ENCODE measurements at places on chromosomes 11 and 22.

DNA sequence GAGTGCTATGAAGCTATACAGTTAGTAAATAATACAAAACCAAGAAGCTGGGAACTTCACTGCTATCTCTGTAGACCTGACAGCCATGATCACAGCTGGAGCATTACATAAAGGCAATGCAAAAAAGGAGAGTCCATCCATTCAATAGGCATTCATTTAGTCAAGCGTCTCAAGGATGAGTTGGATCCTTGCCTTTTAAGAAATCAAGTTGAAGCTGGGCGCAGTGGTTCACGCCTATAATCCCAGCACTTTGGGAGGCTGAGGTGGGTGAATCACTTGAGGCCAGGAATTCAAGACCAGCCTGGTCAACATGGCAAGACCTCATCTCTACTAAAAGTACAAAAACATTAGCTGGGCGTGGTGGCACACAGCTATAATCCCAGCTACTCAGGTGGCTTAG is 48.1 kb upstream of the ALKBH3 start:
- DNase-seq, result no peak

GRCh38 chr11:72939031-72939430 is 124.8 kb downstream of the ATG16L2 start:
- no peak for DNase-seq

DNA sequence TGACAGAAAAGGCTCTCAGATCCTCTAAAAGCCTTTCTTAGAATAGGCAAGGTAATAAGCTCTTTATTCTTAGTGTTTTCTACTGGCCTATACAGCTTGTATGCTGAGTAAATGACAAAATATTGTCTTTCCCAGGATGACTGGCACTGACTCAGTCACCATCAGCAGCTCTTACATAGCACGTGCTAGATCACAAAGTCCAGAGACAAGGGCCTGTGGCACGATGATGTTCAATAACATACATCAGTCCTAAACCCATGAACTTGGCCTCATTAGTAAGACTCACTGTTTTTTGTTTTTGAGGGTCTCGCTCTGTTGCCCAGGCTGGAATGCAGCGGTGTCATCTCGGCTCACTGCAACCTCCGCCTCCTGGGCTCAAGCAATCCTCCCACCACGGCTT is 42.7 kb downstream of the CELF1 start:
- DNase-seq, result no peak

DNA sequence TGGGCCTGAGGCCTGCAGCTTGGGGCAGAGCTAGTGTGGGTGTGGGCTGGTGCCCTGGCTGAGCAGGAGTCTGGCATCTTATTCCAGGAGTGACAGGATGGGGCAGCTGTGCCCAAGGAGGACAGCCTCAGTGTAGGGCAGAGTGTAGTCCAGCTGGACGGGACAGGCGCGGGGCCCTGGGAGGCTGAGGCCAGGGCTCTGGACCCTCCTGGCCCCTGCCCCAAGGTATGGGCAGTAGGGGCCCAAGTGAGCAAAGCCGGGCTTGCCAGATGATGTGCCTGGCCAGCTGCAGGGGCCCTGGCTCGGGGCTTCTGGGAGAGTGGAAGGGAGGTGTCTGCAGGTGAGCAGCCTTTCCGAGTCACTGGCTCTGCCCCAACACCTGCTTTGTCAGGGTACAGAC is 1190.9 kb downstream of the BRD1 start:
- DNase-seq, result no peak

- DNase-seq, result no peak
Observed at GRCh38 chr11:74909812-74910211, 39.1 kb downstream of the XRRA1 start.

GRCh38 chr11:12702999-12703453 is 28.8 kb downstream of the TEAD1 start:
- no peak for DNase-seq

DNA sequence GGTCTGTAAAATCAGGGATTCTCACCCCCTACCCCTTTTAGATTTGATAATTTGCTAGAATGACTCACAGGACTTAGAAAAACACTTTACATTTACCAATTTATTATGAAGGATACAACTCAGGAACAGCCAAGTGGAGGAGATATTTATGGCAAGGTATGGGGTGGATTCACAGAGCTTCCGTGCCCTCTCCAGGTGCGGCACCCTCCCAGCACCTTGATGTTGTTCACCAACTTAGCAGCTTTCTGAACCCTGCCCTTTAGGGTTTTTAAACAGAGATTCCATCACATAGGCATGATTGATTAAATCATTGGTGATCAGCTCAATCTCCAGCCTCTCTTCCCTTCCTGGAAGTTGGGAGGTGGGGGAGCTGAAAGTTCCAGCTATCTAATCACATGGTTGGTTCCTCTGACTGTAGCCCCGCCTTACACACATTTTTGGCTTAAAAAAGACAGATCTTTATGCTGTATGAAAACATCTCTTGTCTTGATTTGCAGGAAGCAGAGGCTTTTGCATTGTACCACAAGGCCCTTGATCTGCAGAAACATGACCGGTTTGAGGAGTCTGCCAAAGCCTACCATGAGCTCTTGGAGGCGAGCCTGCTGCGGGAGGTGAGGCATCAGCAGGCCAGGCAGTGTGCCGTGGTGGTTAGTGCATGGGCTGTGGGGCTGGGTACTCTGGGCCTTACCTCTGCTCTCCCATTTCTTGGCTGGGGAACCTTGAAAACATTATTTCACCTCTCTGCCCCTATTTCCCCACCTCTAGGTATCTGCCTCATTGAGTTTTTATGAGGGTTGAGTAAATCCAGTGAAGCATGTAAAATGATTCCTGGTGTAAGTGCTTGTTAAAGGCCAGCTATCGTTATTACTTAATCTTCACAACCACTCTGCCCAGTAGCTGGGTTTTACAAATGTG is 27.0 kb downstream of the CABIN1 start:
- no peak for DNase-seq

DNA sequence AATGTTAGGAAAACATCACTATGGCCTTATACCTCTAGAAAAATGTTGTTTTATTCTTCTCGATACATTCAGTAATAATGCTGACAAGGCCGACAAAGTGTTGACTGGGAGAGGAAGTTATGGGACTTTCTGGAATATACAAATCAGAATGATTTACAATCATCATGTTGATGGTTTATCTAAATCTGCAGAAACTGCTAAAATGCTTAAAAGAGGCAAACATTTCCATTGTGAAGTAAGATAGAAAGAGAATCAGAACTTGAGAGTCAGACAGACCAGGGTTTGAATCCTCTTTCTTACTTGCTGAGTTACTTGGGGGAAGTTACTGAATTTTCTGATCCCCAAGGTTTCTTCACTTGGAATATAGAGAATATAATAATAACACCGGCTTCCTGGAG is 89.4 kb downstream of the CD44 start:
- DNase-seq, result no peak

Data from fibroblast of upper back skin (primary cell).